ENCODE measurements at places on chromosomes 16 and 17.

- no peak for DNase-seq
Observed at GRCh38 chr16:69039333-69039941, 66.0 kb upstream of the HAS3 start.

DNA sequence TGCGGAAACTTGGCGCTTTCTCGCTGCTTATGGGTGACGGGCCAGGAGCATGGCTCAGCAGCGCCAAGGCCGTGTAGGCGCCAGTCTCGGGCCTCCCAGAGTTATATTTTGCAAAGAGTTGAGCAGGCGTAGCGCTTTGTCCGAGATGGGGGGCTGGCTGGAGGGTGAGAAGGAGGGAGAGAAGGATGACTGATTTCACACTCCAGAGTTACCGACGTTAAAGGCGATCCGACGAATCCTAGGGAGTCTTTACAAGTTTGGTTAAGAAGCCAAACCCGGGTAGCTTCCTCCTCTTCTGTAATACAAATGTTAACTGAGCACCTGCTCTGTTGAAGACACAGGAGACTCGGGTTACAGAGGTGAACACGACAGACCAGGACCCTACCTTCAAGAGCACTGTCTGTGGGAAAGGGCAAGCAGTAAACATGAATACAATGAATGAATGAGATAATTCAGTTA is 782 bp downstream of the POLR2A start:
- no peak for DNase-seq

- peak; percentile 80 for DNase-seq
Observed at GRCh38 chr16:83826146-83826913, 18.6 kb downstream of the HSBP1 start.

DNA sequence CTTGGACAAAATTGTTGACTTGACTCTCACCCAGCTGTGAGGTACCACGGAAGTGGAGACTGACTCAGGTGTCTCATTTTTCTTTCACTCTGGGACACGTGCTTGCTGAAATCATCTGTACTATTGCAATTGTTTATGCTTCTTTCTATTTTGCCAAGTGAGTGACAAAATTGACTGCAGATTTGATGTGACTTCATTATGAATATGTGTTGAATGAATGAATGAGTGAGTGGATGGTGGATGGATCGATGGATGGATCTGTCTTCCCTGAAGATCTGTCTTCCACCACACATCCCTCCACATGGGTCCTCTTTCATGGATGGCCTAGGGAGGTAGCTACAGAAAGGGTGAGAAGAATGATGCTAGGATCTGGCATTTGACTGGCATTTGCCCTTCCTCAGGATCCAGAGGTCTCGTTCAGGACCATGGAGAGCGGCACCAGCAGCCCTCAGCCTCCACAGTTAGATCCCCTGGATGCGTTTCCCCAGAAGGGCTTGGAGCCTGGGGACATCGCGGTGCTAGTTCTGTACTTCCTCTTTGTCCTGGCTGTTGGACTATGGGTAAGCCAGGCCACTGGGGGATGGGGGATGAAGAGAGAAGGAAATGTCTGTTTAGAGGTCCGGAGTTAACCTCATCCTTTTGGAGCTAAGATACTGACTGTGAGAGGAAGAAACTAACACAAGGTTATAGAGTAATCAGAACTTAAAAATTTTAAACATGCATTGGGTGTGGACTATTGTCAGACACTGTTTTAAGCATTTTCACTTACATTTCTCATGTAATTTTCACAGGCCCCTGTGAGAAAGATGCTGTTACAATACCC is 12.7 kb downstream of the SLC5A11 start:
- DNase-seq = peak; percentile 47

- DNase-seq = peak; percentile 67
Observed at GRCh38 chr16:27639561-27640276, 89.8 kb downstream of the KATNIP start.

GRCh38 chr16:84638231-84638806 is 10.0 kb upstream of the KLHL36 start:
- DNase-seq = no peak

DNA sequence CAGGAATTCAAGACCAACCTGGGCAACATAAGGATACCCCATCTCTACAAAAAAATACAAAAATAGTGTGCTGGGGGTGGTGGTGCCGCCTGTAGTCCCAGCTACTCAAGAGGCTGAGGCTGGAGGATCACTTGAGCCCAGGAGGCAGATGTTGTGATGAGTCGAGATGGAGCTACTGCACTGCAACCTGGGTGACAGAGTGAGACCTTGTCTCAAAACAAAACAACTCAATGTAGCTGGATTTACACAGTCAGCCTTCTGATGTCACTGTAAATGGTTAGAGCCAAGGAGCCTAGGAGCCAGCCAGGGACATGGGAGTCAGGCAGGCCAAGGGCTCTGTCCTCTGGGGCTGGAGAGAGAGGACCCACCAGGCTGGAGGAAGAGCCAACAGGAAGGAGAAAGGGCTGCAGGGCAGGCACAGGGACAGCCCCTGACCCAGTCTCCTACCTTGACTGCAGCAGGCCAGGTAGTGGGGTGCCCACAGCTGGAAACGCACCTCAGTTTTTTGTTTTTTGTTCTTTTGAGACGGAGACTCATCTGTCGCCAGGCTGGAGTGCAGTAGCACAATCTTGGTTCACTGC is 8.4 kb downstream of the CDIPT start:
- no peak for DNase-seq

DNA sequence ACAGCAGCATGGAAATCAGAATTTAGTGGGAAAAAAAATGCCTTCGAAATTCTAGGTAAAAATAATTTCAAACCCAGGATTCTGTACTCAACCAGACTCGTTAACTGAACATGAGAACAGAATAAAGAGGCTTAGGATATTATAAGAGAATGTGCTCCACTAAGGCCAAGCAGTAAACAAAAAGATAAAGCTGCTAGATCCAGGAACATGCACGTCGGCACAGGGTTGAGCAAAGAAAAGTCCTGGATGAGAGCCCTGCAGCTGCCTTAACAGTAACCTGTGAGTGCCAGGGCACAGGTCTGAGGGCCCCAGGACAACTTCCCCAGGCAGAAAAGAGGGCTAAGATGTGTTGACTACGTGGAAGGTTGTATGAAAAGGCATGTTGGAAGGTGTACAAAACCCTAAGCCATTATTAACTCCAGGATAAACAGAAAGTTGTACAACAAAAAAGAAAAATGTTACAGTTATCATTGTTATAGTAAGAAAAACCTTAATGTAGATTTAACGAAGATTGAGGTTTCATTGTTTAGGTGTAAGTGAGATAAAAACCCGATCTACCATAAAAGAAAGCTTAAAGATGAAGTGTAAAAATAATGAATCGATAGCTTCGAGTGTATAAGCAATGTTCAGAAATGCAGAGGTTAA is 42.3 kb upstream of the RBFOX3 start:
- DNase-seq = no peak

- DNase-seq = no peak
Observed at GRCh38 chr17:78834571-78834970, 6.0 kb downstream of the USP36 start.
